Right lobe of liver (tissue), 6 donors: ENCODE measurements at places on chromosomes 11 and 22.

- DNase-seq, result no peak
Measured at GRCh38 chr11:66008468-66009101, 3.2 kb upstream of the CST6 start.

DNA sequence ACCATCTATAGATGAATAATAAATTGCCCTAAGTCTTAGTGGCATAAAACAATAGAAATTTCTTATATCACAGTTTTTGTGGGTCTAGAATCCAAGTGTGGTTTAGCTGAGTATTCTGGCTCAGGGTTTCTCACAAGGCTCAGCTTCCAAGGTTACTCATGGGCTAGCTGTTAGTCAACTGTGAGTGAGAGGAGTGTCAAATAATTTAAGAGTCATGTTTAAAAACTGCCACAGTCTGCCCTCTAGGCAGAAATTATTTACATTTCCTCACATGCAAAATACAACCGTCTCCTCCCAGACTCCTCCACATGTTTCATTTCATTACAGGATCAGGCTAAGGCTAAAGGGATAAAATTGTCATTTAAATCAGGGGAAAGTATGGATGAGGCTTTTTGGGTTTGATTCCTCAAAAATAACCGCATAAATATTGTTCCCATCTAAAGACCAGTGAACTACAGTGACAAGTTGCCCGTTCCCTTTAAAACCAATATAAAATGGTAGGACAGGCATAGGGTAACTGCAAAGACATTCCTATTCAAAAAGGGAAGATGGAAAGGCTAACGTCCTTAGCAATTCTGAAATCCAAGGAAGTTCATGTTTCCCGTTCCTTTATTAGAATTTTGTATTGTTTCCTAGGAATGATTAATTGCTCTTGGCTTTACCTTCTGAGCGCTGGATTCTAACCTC lies 324.3 kb downstream of the DYNC2H1 start:
- no peak for DNase-seq

DNA sequence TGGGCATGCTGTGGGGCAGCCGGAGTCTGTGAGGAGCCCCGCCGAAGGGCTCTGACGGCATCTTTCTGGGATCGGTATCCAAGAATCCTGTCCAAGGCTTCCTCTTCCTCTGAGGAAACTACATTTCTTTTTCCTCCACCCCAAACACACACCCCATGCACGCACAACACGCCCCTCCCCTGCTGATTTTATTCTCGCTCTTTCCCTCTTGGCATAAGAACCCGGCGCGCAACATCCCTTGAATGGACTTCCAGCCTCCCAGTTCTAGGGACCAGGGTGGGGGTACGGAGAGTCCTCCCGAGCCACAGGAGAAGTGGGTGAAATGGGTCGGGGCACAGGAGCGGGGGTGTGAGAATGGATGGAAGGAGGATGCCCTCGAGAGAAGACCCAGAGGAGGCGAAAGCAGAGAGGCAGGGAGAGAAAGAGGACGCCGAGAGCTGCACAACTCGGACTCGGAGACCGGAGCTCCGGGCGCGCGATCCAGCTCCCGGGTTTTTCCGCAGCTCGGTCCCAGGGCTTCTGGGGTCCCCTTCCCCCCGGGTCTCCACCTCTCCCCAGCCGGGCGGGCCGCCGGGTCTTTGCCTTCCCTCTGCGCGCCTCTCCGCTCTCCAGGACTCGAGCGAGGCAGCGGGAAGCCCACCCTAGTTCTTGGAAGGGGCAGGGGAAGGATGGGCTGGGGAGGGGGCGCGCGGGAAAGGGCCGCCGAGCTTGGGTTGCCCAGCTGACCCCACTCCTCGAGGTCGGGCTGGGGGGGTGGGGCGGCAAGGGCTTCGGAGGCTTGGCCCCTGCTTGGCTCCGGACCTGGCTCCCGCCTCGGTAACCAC lies 1.5 kb upstream of the LARGE1 start:
- DNase-seq, result peak; percentile 59

- DNase-seq, result no peak
Measured at GRCh38 chr11:79189055-79189454, 251.8 kb downstream of the TENM4 start.
